ENCODE measurements at places on chromosomes 1 and 21.

DNA sequence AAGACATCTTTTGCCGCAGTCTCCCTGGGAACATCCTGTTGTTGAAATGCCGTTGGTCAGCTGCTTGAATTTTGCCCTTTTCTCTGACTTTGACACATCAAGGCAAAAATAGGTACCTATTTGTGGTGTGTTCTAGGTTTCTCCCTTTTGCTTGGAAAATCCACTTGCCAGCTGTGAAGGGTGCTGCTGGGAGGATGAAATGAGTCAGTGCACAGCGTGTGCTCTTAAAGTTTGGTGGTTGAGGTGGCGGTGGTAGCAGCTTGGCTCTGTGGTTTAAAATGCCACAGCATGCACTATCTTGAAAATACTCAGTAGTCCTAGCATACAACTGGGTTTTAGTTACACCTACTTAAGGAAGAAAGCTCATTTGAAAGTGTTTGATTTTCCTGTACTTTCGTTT is 183.8 kb downstream of the DHRS3 start:
- no peak for DNase-seq

GRCh38 chr1:248152056-248152827 is 7.3 kb downstream of the OR2M5 start:
- DNase-seq: no peak

DNA sequence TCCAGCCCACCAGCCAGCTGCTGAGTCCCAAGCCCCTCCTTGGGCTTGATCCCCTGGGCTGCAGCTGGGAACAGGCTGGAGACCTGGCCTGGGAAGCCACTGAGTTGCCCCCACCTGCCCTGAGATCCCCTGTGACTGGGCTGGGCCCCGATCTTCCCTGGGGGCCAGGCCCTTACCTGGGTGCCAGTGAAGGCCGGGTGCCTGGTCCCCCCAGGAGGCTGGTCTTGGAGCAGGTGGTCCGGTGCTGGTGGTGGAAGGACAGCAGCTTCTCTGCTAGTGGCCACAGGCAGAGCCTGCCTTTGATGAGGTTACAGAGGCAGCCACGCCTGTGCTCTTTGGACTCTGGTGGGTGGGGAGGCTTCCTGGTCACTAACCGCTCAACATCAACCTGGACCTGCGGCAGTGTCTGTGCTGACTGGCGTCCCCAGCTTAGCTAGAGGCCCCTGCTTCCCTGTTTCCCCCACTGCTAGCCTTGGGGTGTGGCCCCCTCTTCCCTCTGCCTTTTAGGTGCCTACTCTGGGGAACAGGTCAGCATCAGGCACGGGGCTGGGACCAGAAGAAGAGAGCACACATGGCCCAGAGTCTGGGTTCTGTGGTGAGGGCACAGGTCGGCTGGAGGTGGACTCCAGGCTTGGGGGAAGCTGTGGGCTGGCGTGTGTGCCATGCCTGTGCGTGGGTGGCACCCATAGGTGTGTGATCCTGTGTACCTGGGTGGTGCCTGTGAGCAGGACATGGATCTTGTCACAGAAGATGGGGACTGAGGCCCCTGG is at the start of gene EPS8L3:
TSS of gene EPS8L3 (minus strand) at position 278 of the 770 bp plus-strand sequence. CDS start 2,174 bp downstream, outside the sequence.
- DNase-seq: no peak

DNA sequence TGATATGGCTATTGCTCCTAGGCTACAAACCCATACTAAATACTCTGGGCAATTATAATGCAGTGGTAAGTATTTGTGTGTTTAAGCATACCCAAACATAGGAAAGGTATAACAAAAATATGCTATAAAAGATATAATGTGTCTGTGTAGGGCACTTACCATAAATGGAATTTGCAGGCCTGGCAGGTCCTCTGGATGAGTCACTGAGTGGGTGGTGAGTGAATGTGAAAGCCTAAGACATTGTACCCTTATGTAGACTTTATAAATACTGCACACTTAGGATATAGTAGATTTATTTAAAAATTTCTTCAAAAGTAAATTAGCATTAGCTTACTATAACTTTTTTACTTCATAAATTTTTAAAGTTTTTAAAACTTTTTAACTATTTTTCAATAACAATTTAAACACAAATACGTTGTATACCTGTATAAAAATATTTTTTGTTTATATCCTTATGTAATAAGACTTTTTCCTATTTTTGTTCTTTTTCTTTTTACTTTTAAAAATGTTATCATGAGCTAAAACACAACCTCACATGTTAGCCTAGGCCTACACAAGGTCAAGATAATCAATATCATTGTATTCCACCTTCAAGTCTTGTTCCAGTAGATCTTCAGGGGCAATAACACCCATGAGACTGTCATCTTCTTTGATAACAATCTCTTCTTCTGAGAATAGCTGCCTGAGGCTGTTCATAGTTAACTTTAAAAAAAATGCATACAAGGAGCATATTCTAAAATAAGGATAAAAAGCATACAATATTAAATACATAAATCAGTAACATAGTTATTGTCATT is 306.3 kb upstream of the RGS18 start:
- no peak for DNase-seq

DNA sequence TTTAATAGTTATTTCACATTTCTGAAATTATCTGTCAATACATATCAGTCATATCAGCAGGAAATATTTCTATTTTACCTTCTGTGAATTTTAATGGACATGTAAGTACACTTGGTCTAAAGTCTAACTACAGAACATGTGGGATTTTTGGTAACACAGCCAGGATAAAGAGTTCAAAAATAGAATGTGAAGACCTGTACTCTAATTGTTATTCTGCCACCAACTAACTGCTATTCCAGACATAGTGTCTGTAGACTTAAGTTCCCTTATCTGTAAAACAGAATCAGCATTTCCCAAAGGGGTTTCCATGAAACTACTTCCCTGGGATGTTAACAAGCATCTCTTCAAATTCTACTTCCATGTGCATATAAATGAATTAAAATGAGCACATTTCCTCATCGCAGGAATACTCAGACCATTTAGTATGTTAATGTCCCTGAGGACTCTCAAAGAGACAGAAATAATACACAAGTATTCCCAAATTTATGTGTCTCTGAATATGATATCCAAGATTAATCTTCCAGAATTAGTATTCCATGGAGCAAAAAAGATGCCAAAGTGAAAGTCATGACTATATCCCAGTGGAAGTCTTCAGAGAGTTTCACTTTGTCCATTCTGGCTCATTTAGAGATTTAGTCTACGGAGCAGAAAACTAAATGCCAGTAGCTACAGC is 325.6 kb downstream of the NEGR1 start:
- DNase-seq: no peak

GRCh38 chr21:43771199-43771675 is 4.9 kb downstream of the CSTB start:
- DNase-seq: no peak

DNA sequence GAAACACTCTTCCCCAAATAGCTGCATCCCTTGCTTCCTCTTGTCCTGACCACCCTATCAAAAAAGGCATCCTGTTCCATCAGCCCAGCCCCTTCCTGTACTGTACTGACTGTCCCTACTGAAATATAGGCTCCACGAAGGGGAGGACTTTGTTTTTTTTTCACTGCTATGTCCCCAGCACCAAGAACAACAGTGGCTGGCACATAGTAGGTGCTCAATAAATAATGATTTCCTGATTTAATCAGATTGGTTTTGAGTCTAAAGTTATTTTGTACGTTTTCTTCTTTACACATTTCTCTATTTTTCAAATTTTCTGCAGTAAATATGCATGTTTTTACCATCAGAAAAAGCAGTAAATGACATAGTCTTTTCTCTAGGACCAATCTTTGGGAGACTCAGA is 73.9 kb downstream of the CD58 start:
- DNase-seq: no peak

GRCh38 chr1:117796226-117796625 is 133.2 kb downstream of the GDAP2 start:
- no peak for DNase-seq

GRCh38 chr1:150578272-150579109 is 919 bp downstream of the MCL1 start:
- DNase-seq: peak; percentile 65

DNA sequence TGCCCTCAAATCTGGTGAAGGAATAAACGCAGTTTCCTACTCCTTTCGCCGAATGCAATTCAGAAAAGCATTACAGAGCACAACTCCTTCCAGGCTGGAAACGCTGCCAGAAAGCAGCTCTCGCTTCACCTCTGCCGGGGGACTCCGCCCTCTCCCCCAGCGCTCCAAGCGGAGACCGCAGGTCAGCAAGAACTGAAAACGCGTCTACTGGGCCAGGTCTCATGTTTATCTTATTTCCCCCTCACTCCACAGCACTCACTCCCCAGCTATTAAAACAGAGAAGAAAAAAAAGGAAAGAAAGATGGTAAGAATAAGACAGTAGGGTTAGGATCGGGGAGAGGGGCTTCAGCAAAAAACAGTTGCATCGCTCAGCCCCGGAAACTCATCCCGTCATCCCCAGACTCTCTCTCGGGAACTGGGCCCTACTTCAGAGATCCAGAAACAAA is 833 bp upstream of the RCOR3 start:
- peak; percentile 81 for DNase-seq

DNA sequence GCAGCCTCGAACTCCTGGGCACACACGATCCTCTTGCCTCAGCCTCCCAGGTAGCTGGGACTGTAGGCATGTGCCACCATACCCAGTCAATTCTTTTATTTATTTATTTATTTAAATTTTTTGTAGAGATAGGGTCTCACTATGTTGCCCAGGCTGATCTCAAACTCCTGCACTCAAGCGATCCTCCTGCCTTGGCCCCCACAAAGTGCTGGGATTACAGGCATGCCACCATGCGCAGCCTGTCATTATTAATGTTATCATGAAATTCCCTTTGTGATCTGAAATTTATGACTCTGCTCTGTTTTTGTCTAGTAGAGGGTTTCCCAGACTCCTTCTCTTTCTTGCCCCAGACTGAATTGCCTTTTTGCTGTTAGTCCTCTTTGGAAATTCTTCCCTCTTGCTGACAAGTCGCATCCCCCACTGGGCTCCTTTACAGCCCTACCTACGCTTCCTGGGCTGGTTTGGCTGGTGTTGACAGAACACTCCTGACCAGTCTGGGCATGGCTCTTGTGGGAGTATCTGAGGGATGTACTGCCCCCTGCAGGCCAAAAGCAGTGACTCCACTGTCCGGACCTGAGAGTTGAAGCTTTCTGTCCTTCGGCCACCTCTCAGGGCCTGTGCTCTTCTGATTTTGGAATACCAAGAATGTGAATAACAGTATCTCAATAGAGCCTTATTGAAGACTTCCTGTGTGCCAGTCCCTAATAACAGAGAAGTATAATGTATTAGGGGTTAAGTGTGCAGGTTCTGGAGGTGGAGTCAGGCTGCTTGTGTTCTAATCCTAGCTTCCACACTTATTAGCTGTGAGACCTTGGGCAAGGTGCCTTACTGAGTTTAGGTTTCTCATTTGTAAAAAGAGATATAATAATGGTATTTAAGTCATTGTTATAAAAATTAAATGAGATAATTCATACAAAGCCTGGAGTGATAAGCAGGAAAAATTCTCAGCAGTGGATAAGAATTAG is 28.2 kb downstream of the TCEANC2 start:
- DNase-seq: no peak

- no peak for DNase-seq
Measured at GRCh38 chr1:160907976-160908375, 23.0 kb upstream of the ITLN1 start.

DNA sequence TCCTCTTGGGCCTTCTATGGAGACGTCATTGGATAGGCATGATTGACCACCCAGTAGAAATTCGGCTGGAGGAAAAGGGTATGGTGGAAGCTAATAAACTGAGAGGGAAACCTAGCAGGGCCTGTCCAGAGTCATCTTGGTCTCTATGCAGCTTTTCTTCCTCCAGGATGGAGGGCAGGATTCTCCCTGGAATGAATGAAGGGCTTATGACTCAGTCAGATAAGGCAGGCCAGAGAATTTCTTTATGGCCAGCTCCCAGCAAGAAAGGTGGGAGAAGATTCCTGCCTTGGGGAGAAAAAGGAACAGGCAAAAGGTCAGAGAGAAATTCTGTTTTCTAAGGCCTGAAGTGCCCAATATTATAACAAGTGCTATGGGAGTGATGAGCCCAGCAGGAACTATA is 17.1 kb downstream of the FBLIM1 start:
- DNase-seq: no peak

DNA sequence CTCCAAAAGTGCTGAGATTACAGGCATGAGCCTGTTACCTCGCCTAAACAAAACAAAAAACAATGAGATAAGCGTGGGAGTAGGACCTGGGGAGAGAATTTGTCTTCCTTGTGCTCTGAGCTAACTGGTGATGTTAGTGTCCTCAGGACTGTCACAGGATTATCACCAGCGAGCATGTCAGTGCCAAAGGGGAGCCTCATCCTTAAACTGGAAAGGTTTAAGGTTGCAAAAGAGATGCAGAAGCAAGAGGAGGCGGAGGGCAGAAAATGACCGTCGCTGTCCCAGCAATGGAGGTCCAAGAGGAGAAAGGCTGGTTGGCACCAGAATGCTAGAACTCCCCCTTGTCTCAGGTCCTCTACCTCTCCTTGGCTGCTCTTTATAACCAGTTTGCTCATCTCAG is 3.9 kb downstream of the SYPL2 start:
- no peak for DNase-seq

DNA sequence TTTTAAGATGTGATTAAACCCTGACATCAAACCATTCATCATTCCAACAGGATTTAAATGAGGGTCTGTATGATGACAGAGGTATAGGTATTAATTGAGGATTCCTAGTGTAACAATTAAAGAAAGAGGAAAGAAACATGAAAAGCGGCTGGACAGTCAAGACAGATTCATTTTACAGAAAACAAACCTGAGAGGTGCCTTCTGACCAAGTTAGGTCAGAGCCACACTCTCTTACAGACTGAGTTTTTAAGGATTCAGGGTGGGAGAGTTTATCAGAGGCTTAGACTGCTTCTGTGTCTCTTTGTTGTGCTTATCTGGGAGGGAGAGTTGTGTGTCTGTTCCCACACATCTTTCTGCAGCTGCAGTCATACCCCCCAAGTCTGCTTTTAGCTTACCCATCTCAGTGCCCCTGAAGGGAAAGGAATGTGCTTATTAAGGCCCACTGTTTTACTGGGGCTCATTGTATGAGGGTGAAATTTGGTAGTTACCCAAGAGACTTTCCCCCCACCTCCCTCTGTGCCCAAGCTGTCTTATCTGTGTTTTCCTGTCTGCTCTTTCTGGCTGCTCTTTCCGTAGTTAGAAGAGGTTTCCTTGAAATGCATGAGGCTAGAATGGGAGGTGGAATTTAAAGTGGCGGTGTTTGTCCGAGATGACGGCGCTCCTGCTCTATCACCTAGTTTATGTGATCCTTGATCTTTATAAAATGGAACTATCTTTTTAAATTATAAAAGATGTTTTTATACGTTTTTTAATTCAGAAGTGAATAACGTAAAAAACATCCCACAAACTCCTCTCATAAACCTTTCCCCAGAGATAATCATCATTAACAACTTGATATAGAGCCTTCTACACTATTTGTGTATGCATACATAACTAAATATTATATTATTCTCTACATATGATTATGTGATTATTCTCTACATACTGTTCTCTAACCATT is 96.0 kb upstream of the TNFSF4 start:
- DNase-seq: no peak

DNA sequence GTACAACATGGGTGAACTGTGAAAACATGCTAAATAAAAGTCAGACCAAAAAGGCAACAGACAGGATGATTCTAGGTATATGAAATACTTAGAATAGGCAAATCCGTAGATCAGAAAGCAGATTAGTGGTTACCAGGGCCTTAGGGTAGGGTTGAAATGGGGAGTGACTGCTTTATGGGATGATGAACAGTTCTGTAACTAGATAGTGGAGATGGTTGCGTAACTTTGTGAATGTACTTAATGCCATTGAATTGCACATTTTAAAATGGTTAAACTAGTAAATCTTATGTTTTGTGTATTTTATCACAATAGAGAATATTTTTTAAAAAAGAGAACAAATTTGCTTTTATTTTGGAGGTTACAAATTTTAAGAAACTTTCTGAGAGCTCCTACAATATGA is 17.4 kb downstream of the ZNF326 start:
- DNase-seq: no peak
